ELR (cell line): ENCODE measurements at places on chromosomes 5 and 9.
A peak's percentile ranks its signal among the peaks of the same experiment; 100 is the strongest.

- no peak for DNase-seq
These were observed 58.0 kb upstream of the CEMIP2 start for GRCh38 chr9:71826279-71826678.

DNA sequence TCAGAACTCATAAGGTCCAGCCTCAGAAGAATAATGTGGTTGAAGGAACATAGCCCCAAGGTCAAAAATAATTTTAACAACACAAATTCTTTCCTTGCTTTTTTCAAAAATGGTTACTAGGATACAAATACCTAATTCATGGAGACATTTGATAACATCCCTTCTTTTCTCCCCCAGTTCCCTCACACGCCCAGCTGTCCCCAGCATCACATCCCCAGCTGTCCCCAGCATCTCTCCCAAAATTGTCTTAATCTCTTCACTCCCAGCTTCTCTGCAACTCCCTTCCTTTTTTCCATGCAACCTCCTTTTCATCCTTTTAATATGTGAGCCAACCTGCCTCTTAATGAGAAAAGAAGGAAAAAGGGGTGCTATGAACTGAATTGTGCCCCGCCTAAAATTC, 77.8 kb downstream of the FSTL4 start:
- DNase-seq = no peak

- peak; percentile 10 for DNase-seq
These were observed 294.6 kb upstream of the ACTBL2 start for GRCh38 chr5:57777174-57777581.

DNA sequence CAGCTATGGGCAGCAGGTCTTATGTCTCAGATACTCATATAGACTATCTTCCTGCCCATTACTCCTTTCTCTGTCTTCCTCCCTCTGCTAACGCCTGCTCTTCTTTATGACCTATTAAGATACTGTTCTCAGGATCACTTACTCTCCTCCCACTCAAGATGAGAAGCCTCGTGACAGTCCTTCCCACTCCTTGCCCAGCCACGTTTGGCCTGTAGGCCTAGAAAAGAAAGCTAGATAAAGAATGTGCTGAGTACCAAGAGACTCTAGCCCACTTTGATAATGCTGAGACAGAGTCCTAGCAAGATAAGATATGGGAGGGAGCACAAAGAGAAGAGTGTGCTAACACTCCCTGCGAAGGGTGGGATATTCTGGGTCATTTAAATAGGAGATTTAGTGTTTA, 6.8 kb upstream of the DENND4C start:
- DNase-seq = no peak

GRCh38 chr5:139386050-139386438, 2.9 kb upstream of the SLC23A1 start:
- no peak for DNase-seq

DNA sequence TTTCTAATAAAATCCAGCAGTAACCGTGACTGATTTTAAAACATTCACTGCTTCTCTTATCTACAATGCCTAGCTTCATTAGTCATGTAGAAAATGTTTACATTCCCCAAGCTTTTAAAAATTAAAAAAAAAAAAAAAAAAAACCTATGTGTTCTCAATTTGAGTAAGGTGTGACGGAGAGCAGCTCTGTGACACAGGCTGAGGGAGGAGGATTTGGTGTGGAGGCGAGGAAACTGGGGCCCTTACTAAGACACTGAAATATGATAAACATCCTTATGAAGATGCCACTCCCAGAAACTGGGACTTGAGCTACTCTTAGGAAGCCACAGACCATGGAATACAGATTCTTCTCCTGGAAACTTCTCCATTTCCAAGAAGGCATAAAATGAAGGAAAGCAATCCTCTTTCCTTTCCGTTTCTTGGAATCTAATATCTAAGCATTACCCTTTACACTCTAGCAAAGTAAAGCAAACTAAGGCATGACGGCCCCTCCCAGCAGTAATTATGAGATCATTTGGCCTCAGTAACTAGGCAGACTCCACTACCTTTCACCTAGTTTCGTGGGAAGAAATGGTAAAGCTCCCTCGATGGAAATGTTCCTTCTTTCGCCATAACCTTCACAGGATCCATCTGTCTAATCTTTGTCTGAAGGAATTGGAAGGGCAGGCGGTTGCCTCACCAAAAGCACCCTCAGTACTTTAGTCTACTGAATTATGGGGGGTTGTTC, 23.5 kb downstream of the GRAMD2B start:
- peak; percentile 95 for DNase-seq

DNA sequence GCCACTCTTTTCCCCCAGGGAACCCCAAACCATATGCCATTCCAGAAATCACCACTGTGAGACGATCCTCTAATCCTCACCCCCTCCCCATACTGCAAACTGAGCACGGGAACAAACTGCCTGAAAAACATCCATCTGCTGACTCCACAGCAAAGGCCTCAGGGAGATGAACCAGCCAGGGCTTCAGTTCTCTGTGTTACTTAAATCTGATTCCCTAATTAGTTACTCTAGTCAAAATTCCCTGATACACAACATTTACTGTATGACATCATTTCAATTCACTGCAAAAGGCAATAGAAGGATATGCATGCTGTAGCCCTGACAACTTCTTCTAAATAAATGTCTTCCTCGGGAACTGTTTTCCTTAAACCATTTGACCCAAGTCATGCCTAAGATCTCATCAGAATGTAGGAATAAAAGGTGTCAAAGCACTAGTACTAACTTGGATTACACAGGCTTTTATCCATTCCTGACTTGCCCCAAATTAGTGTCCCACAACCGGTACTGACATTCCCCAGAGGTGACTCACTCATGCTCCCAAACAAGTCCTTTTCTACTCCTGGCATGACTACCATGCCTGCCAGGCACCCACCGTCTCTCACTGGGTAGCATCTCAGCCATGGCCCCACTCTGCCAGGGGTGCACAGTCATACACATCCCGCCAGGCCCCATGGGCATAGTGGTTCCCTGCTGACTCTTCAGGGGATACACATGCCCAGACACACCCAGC, 35.0 kb downstream of the MTX3 start:
- DNase-seq = peak; percentile 78

- peak; percentile 34 for DNase-seq
These were observed 141.9 kb downstream of the ST8SIA4 start for GRCh38 chr5:100761192-100761591.

GRCh38 chr9:72586388-72587130, 65.2 kb downstream of the TMC1 start:
- DNase-seq = peak; percentile 93

DNA sequence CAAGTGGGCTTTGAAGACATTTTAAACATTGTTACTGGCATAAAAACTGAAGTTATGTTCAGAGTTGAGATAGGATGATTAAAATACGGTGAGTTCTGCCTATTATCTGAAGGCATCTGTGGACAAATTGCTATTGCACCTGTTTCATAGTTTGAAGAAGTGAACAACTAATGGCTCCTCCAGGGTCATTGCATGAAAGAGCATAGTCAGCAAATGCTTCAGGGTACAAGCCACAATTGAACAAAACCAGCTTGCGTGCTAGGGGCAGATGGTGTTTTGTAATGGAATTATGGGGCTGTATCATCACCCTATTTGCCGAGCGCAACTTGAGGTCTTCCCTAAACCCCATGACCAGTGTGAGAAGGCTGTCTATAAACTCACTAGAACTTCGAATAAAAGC, 369.1 kb downstream of the MTRR start:
- no peak for DNase-seq

GRCh38 chr5:17989567-17990563, 355.6 kb downstream of the TAF11L14 start:
- DNase-seq = no peak

DNA sequence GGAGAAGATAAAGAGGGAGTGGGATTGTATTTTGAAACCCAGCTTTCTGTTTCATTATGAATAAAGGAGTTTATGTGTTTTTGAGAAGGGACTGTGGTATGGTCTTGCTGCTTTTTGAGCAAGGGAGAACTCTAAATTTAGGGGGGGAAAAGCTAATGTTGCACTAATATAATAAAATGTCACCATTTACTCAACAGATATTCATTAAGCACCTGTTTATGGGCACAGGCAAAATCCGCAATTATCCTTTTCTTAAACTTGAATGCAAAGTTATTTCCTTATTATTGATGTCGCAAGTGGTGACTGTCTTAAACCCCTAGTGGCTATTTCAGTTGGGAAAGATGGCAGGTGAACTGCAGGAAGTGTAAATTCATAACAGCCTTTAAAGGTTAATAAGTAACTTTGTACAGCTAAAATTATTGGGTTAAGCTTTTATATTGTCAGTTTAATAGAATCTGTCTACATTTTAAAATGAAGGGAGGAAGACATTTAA, 1.5 kb downstream of the CDC42SE2 start:
- peak; percentile 68 for DNase-seq

DNA sequence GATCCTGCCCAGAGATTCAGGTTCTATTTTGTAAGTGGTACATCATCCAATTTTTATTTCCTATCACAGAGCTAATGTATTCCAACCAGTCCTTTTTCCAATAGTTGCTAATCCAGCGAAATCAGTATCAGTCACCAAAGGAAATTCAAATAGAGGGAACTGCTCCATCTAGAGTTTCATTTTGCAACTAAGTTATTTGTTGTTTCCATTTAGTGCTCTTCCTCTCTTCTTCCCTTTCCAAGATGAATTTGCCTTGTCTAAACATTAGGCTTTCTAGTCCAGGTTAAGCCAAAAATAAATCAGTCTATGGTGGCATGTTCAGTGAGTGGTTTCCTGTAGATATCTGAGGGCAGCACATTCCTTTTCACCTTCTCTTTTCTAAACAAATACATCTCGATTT, 79.8 kb upstream of the SPATA31D4 start:
- peak; percentile 51 for DNase-seq

GRCh38 chr9:86975036-86975435, 27.7 kb upstream of the GAS1 start:
- no peak for DNase-seq

- no peak for DNase-seq
These were observed 175.2 kb downstream of the GAS1 start for GRCh38 chr9:86771941-86772634.

GRCh38 chr5:34707451-34708107, 51.5 kb downstream of the RAI14 start:
- no peak for DNase-seq

- no peak for DNase-seq
These were observed 26.2 kb upstream of the TNFAIP8 start for GRCh38 chr5:119329666-119330065.

DNA sequence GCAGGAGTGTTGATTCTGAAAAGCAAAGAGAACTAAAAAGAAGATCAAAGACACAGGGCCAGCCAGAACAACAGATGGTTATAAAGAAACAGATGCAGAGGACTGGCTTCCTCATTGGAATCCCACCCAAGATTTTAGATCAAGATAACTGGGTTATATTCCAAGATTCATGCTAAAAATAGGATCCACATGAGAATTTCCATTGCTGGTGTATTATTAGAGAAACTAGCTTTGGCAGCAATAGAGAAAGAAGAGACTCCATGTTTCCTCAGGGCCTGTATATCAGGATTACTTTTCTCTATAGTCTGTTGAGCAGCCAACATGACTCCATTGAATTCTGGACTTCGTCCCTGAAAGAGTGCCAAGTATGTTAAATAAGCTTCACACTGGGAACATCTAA, 367.3 kb downstream of the TUSC1 start:
- no peak for DNase-seq

- DNase-seq = peak; percentile 69
These were observed 137.7 kb downstream of the PRELID2 start for GRCh38 chr5:145697251-145697990.

DNA sequence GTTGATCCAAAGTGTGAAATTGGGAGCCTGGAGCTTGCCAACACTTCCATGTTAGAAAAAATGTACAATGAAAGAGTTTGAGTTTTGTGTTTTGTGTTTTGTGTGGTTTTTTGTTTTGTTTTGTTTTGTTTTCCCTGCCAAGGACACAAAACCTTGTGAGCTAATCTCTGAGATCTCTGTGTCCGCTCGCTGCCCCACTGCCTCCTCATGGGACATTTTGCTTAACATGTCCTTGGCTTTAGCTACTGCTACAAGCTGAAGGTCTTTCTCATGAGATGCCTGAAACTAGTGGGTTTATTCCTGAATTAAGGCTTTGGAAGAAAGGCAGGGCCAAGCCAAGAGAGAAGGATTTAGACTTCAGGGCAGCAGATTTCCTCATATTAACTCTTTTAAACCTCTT, 7.3 kb upstream of the JAKMIP2 start:
- DNase-seq = no peak

DNA sequence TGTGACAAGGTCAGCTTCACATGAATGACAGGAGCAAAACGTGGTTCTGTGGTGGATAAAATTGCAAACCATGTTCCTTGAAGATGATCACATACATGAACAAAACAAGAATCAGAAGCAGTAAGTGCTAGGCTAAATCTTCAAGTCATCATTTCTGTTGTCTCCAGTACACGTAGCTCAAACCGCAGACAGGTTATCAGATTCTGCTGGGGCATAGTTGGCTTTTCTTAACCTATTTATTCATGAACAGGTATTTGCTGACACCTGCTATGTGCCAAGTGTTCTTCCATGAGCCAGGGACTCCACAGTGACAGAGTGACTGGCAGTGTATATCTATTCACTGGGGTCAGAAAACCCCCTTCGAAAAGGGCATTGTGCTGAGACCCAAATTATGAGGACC, 20.8 kb downstream of the MFAP3 start:
- DNase-seq = no peak

DNA sequence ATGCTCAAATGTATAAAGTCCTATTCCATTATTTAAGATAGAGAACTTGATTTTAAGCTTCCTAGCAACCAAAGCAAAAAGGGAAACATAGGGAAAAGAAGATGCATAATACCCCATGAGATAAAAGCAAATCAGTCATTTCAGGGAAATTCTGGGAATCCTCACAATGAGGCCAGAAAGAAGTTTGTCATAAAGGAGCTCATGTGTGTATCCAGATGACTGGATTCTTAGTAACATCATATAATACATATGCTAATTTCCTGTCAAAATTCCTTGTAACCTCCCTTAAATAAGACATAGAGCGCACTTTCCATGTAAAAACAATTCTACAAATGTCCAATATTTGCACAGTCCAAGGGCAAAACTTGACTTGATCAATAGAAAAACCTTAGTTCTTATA, 411.0 kb upstream of the WWC1 start:
- no peak for DNase-seq

DNA sequence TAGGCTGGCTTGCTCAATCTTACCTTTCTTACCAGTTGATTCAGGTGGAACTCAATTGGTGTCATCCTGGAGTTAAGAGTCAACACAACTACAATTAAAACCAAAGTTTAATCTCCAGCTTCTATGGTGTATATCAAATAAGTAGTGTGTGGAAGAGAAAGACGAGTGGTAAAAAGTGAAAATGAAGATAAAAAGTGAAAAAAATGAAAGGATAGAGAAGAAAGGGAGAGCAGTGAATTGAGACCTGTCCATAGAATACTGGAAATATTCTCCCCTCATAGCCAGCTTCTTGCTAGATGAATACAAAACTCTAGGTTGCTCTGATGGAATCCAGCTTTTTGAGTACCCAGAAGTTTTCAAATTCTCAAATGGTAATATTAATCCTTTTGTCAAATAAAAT, 76.4 kb downstream of the MEGF10 start:
- no peak for DNase-seq

GRCh38 chr5:92927291-92927778, 653.7 kb downstream of the NR2F1-AS1 start:
- no peak for DNase-seq

GRCh38 chr5:52854301-52854700, 66.6 kb downstream of the ITGA1 start:
- DNase-seq = no peak

GRCh38 chr5:66894480-66895240, 298.5 kb downstream of the MAST4 start:
- peak; percentile 47 for DNase-seq

GRCh38 chr9:120892748-120893610, 16.0 kb upstream of the PHF19 start:
- peak; percentile 89 for DNase-seq
